Sciatic nerve (tissue), 2 donors: ENCODE measurements at places on chromosomes 7 and 10. TPM values are rescaled to one million over a fixed set of nuclear protein-coding genes. Genes with fewer than 3 reads are reported as not detected.
A peak's percentile ranks its signal among the peaks of the same experiment; 100 is the strongest.

Gene IL2RA
- 1.1 TPM for total RNA-seq

Gene WNT8B
- not detected for total RNA-seq

DNA sequence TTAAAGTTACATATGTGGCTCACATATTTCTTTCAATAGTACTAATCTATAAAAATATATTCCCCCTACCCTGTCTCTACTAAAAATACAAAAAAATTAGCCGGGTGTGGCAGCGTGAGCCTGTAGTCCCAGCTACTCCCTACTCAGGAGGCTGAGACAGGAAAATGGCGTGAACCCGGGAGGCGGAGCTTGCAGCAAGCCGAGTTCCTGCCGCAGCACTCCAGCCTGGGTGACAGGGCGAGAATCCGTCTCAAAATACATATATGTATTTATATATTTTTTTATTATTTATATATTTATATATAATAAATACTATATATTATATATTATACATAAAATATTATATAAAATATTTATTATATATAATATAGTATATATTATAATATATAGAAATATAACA is 69.7 kb upstream of the GRM3 start:
- no peak for DNase-seq

Gene ARMC3
- 0.18 TPM for total RNA-seq

Gene CYP2C19
- total RNA-seq = not detected

DNA sequence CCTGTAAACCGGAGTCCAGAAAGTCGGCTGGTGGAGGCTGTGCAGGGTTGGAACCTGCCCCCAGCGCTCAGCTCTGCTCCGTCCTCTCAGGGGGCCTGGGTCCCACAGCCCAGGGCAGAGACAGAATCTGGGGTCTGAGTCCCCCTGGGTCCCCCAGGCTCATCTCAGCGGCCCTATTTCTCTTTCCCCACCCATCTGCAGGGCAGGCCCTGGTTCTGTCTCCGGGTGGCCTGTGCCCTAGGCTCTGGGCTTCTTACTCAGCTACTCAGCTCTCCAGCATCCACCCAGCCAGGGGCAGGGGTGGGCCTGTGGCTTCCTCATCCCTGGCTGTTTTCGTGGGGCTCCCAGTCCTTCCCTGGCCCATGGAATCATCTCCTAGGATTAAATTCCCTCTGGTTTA is 183.4 kb downstream of the ADARB2 start:
- no peak for DNase-seq

DNA sequence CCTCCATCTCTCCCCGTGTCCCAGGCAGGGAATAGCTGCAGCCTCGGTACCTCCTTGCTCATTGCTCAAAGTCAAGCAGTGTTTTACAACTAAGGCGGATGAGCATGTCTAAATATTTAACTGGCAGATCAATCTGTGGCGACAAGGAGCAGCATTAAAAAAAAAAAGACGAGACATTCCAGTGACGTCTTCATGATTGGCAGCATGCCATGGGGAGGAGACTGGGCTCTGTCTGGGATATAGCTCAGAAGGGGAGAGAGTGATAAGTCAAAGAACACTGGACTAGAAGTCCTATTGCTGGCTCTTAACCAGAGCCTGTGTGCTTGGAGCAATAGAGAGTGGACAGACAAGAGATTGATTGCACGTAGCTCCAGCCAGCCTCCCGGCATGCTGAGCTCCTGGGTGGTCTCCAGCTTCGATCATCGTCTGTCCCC is 287.5 kb upstream of the PODXL start:
- no peak for DNase-seq

DNA sequence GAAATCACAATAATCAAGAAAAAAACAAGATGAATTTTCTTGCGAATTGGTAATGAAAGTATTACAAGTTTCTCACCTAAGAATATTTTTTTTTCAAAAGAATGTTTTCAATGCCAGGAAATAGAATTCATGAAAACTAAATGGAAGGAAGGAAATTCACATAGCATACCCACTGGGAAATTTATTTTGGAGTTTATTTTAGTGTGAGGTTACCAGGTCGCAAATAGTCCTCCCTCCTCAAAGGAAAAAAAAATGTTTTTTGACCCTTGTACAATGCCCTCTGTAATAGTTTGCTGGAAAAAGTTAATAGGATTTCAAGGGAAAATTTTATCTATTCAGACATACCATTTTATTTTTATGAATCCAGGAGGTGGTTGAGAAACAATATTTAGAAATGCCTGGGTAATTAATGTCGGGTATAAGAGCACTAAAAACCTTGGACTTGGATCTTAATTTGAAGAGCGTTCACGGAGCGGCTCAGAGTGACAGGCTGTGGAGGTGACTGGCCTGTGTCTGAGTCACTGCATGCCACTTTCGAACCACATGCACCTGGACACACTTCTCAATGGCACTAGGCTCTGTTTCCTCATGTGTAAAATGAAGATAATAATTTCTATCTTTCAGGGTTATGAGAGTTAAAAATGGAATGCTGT is 28.2 kb downstream of the CUBN start:
- no peak for DNase-seq

Gene AGR3
- total RNA-seq = not detected

DNA sequence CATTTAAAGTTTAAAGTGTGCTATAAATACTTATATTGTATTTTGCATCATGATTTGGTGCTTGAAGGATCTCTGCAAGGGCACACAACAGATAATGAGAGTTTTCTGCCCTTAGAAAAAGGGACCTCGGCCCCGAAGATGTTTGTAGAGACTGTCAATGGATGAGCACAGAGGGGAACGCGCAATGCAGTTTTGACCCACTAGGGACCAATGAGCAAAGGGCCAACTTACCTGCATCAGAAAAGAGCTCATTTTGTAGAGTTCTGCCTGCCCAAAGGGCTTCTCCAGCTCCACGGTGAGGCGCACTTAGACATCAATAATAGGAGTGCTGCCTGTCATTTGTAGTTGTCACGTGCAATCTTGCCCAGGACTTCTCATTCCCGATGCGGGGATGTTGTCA is 91.1 kb downstream of the BUB3 start:
- DNase-seq = no peak

- DNase-seq = no peak
Measured at GRCh38 chr10:100879741-100880360, 32.9 kb upstream of the SLF2 start.

DNA sequence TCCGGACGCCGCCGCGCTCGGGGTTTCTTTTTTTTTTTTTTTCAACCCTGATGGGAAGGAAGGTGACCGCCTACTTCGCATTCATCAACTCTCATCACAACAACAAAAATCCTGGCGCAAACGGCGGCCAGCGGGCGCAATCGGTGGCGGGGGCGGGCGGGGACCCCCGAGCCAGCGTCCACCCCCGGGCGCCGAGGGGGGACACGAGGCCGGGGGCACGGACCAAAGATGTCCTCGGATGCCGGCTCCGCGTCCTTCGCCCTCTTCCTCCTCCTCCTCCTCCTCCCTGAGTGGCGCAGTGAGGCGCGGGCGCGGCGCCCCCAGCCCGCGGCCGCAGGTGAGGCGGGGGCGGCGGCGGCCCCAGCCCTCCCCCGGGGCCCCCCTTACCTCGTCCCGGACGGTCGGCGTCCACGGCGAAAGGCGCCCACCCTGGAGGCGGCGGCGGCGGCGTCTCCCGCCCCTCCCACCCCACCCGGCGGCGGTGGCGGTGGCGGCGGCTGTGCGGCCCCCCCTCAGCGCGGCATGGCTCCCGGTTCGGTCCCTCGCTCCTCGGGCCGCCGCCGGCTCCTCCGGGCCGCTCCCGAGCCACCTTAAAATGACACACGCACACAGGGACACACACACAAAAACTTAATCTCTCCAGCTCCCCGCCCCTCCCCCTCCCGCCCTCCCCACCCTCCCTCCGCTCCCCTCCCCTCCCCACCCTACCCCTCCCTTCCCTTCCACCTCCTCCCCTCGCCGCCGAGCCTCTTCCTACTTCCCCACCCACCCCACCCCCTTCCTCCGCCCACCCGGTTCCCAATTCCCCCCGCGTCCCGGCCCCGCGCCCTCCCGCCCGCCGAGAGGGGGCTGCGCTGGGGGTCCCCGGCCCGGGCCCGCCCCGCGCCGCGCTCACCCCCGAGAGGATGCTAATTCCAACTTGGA is at the start of gene CTBP2:
CTBP2 (minus strand) TSS at position 632 of the 924 bp plus-strand sequence.
- DNase-seq = peak; percentile 74

DNA sequence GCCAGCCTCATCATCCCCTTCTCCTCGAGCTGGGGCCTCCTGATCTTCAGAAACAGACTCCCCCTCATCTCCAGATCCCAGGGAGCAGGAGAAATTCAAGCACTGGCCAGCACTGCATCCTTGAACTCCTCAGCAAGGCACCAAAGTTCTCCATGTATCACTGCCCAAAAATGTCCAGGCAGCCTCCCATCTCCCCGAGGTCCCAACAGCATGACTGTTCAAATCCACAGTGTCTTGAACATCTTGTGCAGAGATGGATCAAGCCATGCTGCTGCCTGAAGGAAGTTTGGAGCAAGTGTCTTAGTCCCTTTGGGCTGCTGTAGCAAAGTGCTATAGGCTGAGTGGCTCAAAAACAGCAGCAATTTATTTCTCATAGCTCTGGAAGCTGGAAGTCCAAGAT is 115.5 kb upstream of the GALNT17 start:
- DNase-seq = no peak

DNA sequence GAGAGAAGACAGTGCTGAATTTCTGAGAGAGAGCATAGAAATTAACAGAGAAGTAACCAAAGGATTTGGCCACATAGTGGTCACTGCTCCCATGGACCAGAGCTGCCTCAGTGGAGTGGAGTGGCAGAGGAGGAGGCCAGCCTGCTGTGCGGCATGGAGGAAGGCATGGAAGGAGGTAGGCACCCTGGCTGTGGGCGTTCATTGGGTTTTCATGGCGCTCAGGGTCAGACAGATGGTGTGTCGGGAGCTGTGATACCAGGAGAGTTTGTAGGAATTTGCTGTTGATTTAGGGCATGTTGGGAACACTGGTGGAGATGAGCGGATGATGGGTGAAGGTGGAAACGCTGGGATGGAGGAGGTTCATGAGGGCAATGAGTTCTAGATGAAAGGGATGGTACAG is 78.9 kb upstream of the INSYN2A start:
- no peak for DNase-seq

Gene SFTPA2
- total RNA-seq = 5.1 TPM

Gene GATA3
- total RNA-seq = 2.6 TPM

DNA sequence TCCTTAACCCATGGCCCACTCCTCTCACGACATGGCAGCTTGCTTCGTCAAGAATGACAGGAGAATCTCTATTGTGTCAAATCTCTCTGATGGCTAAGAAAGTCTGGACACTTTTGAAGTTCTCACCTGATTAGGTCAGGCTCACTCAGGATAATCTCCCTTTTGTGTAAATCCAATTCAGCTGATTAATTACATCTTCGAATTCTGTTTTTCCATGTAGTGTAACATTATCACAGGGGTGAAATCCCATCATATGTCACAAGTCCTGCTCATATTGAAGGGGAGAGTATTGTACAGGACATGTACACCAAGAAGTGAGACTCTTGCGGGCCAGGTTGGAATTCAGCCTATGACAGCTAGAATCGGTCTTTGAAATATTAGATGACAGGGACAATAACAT is 16.2 kb upstream of the OR6B1 start:
- no peak for DNase-seq

Gene TMEM178B
- 1.1 TPM for total RNA-seq

- DNase-seq = no peak
Measured at GRCh38 chr7:51326656-51327286, 10.2 kb upstream of the COBL start.

Gene WNT16
- total RNA-seq = not detected

- no peak for DNase-seq
Measured at GRCh38 chr7:90233569-90233968, 11.4 kb upstream of the CFAP69 start.

Gene EMX2
- total RNA-seq = 3.3 TPM

DNA sequence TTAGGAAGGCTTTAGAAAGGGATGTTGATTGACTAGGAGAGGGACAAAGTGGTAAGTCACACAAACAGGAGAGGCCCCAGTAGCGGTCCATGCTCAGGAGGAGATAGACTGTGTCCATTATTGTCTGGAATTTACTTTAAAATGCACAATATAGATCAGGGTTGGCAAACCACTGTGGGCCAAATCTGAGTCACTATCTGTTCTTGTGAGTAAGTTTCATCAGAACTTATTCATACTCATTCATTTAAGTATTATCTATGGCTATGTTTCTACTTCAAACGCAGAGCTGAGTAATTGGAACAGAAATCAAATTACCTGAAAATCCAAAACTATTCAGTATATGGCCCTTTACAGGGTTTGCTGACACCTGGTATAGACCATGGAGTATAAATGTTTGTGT is 166.5 kb downstream of the COL28A1 start:
- DNase-seq = no peak

- no peak for DNase-seq
Measured at GRCh38 chr10:14415676-14416307, 85.1 kb upstream of the FRMD4A start.

Gene ASAH2B
- 2.3 TPM for total RNA-seq

DNA sequence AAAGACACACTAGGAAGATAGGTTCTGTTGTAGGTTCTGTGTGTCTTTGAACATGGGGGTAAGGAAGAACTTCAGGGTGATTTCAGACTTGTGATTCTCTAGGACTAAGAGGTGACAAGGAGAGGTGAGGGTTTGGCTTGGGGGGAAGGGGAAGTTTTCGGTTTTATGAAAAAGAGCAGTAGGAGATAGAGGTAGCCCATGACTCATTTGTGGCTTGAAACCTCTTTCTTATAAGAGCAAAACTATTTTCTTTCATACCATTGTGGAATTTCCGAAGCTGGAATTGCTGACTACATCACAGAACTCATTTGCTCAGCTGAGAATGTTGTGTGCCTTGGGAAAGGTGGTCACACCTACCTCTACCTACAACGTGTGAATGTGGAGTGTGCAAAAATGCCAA is 39.6 kb upstream of the IKZF1 start:
- DNase-seq = no peak

DNA sequence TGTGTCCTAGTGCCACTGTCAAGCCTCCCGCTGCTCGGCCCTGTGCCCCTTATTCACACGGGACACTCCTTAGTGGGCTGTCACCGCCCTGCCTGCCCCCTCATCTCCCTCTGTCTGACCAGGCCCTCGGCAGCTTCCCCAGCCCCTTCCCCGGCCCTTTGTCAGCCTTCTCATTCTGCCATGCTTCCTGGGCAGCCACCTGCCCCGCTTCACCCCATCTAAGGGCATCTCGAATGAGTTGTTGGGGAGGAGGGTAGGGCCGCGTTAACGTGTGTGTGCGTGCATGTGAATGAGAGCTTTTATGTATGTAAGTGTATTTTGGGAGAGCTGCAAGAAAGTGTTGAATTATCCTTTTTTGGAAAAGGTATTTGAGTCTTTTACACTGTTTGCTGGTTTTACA is 49.7 kb downstream of the GTF2I start:
- no peak for DNase-seq

GRCh38 chr10:78389419-78389818 is 355.8 kb downstream of the RPS24 start:
- DNase-seq = no peak

- no peak for DNase-seq
Measured at GRCh38 chr7:98387544-98388226, 13.2 kb downstream of the BAIAP2L1 start.
